ENCODE measurements at places on chromosomes 3 and 15. TPM values are rescaled to one million over a fixed set of nuclear protein-coding genes. Genes with fewer than 3 reads are reported as not detected.

The NUP210 gene
- total RNA-seq: 169 TPM

The SGO1 gene
- total RNA-seq: 20.0 TPM

The VPS13C gene
- total RNA-seq: 51.5 TPM

The MINAR1 gene
- 0.64 TPM for total RNA-seq

The CRTAP gene
- total RNA-seq: 34.2 TPM

The IL17RE gene
- total RNA-seq: 1.1 TPM

The P2RY1 gene
- 0.92 TPM for total RNA-seq

The NOX5 gene
- total RNA-seq: not detected
